HCT116 (cell line): ENCODE measurements at places on chromosomes 1 and 21. TPM values are rescaled to one million over a fixed set of nuclear protein-coding genes. Genes with fewer than 3 reads are reported as not detected.

- H3K27me3 ChIP-seq, result no peaks in the 10 kb centered on the region
- H3K27ac ChIP-seq, result no peak overlapping the region
- H3K4me3 ChIP-seq, result no peak overlapping the region
- no peak for DNase-seq
- no peaks in the 10 kb centered on the region for H3K36me3 ChIP-seq
- H3K4me1 ChIP-seq, result peaks cover 16% of the 10 kb centered on the region
Measured at GRCh38 chr1:39892601-39893595, 8.8 kb downstream of the MYCL start.

Gene MCOLN3
- 10.7 TPM for total RNA-seq

- H3K27me3 ChIP-seq, result no peaks in the 10 kb centered on the region
- peaks cover 26% of the 10 kb centered on the region for H3K4me1 ChIP-seq
- no peak overlapping the region for H3K27ac ChIP-seq
- H3K36me3 ChIP-seq, result no peaks in the 10 kb centered on the region
- no peak for DNase-seq
Measured at GRCh38 chr1:201456499-201457309, 12.3 kb downstream of the PHLDA3 start.

- no peak overlapping the region for H3K4me3 ChIP-seq
- DNase-seq, result peak; percentile 75
- H3K36me3 ChIP-seq, result no peaks in the 10 kb centered on the region
- H3K4me1 ChIP-seq, result no peaks in the 10 kb centered on the region
- H3K27me3 ChIP-seq, result no peaks in the 10 kb centered on the region
Measured at GRCh38 chr1:221263831-221264767, 384.9 kb downstream of the HLX start.

DNA sequence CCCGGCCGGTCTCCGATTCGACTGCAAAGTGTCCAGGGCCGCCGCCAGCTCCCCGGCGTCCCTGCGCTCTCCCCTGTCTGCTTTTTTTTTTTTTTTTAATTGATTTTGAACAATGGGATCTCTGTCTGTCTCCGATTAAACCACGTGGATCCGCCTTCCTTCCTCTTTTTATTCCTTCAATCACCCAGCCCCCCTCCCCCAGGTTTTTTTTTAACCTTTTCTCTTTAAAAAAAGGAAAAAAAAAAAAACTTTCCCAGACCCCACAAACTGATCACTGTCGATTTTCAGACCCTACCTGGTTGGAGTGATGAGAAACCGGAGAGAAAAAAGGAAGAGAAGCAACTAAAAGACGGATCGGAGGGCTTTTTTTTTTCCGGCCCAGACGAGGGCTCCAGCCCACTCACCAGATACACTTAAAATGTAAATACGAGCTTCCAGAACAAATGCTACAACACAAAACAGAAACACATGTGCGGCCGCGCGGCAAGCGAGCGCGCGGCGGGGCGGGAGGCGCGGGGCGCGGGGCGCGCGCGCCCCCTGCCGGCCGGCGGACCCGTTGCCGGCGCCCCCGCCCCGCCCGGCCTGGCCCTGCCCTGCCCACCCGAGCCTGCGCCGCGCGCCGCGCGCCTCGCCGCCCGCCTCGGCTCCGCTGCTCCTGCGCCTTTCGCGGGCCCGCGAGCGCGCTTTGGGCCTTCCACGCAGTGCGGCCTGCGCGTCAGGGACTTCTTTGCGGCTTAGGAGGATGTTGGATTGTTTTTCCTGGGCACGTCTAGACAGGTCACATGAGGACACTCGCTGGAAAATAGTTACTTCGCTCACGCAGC, at the start of gene RCC2:
Gene RCC2 (minus strand): TSS at position 428 of the 824 bp plus-strand sequence. CDS start 1,163 bp downstream, outside the sequence.
- peaks cover 55% of the 10 kb centered on the region for H3K4me1 ChIP-seq
- peak within 1 kb of the TSS; percentile 98 for H3K27ac ChIP-seq
- H3K27me3 ChIP-seq, result no peaks in the 10 kb centered on the region
- DNase-seq, result peak; percentile 43

DNA sequence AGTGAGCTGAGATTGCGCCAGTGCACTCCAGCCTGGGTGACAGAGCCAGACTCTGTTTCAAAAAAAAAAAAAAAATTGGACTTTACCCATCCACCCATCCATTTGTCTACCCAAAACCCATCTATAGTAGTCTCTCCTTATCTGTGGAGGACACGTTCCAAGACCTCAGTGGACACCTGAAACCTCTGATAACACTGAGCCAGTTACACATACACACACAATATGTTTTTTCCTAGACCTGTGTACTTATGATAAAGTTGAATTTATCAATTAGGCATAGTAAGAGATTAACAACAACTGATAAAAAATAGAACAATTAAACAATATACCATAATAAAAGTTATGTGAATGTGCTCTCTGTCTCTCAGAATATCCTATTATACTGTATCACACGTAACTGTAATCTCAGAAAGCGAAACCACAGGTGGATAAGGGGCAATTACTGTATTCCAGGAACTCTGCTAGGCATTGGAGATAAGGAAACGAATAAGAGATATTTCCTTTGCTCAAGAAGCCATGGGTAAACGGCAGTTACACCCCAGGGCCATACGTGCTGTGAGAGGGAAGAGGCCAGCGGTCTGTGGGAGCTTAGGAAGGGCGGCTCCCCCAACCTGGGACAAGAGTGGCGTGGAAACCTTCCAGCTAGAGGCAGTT, 84.2 kb upstream of the DISP3 start:
- no peak overlapping the region for H3K27ac ChIP-seq
- H3K36me3 ChIP-seq, result no peaks in the 10 kb centered on the region
- H3K4me3 ChIP-seq, result no peak overlapping the region
- peaks cover 29% of the 10 kb centered on the region; the same call in 1 of the 2 replicates for H3K27me3 ChIP-seq
- no peak for DNase-seq

GRCh38 chr1:5456090-5456811, 536.0 kb downstream of the NPHP4 start:
- H3K36me3 ChIP-seq, result no peaks in the 10 kb centered on the region
- H3K4me1 ChIP-seq, result no peaks in the 10 kb centered on the region
- peaks cover 16% of the 10 kb centered on the region; the same call in 1 of the 2 replicates for H3K27me3 ChIP-seq
- no peak for DNase-seq
- no peak overlapping the region for H3K27ac ChIP-seq
